ENCODE measurements at places on chromosomes 13 and 19.

GRCh38 chr19:39381910-39382611 lies 8.8 kb downstream of the PAF1 start:
- DNase-seq, result no peak

DNA sequence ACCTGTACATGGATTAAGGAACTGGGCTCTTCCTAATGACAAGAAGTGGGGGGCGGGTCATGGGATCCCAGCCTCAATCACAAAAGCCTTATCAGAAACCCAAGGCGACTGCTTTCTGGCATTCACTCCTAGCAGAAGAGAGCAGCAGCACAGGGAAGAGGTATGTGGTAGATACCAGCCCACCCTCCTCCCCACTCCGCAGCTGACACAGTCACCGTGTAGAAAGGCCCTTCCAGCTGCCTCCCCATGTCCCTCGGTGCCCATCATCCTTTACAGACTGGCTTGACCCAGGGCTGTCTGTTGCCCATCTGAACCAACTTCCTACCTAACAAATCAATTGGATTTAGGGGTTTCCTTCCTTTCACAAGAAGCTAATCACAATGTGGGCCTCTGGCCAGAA lies 3.1 kb upstream of the DHRS12 start:
- DNase-seq, result no peak

DNA sequence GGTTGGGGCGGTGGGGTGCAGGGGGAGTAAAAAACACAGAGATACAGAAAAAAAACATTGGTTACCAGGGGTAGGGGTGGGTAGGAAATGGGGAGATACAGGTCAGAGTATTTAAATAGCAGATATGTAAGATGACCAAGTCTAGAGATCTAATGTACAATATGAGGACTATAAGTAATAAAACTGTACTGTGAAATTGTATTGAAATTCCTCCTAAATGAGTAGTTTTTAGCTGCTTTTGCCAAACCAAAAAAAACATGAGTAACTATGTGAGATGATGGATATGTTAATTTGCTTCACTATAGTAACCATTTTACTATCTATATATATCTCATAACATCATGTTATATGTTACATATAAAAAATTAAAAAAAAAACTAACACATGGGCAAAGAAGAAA lies 29.6 kb downstream of the VWA8 start:
- no peak for DNase-seq

- no peak for DNase-seq
These were observed 51.9 kb downstream of the CELF5 start for GRCh38 chr19:3276341-3276799.

GRCh38 chr13:113536461-113537110 lies 46.1 kb upstream of the DCUN1D2 start:
- no peak for DNase-seq

GRCh38 chr13:20826843-20827560 lies 53.2 kb upstream of the EEF1AKMT1 start:
- no peak for DNase-seq

- DNase-seq, result peak; percentile 81
These were observed 2.9 kb upstream of the HOOK2 start for GRCh38 chr19:12778017-12778904.

DNA sequence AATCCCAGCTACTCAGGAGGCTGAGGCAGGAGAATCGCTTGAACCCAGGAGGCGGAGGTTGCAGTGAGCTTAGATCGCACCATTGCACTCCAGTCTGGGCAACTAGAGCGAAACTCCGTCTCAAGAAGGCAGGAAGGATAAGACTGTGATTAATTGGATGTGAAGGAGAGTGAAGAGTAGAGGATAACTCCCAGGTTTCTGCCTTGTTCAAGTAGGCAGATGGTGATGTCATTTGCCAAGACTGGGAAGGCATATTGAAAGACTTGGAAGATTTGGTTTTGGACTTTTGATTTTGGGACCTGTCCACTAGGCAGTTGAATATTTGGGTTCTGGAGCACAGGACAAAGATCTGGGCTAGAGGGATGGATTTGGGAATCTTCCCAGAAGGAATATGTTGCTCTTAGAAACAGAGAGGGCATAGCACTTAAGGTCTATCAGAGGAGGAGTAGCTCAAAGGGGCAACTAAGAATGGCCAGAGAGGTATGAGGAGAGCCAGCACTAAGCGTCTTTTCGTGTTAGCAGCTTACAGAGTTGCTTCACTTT lies 20.0 kb downstream of the GARRE1 start:
- no peak for DNase-seq

- DNase-seq, result no peak
These were observed 377.7 kb downstream of the KCNRG start for GRCh38 chr13:50392977-50393376.

DNA sequence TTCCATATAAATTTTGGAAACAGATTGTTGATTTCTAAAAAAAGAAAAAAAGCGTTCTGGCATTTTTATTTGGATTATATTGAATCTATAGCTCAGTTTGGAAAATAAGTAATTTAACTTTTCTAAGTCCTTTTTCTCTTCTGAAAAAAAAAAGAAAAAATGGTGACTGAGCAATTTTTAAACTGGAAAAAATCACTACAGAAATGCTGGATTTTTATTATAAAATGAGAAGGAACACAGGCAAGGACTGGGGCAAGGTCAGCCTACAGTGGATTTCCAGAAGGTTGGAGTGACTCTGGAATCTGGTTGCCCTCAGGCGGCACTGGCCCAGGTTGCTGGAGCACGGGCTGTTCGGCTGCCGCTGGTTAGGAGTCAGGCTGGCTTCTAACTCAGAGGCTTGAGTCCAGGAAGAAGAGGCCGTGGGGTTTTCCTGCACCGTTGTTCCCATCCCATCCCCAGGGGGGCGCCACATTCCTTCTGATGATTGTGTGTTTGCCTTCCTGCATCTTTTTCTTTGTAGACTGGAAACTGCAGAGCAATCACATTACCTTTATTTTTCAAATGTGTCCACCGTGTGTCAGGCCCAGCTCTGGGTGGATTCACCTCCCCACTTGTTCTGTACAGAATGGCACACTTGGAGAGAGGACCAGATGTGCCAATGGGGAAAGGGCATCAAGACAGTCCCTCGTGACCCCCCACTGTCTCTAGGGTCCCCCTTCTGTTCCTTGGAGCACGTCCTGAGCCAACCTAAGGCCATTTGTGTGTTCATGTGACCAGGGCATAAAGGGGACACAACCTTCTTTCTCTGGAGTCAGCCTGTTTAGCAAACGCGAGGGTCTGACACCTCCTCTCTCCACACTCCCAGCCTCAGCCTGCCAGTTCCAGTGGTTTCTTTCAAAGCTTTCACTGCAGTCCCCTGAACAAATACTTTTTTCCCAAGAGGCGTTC lies 44.5 kb upstream of the GTF3A start:
- no peak for DNase-seq

DNA sequence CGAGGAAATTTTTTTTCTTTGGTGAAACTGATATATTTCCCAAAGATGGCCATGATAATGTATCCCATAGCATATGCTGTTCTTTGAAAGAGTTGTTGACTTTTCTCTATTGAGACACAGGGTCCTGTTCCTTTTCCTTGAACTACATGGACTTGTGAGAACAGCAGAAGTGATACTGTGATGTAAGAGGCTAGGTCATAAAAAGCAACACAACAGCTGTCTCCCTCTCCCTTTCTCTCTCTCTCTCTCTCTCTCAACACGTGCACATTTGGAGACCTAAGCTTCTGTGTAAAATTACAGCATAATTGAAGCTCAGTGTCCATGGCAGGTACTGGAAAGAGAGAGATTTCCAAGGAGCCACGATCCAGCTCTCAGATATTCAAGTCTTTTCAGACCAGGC lies 1712.4 kb downstream of the EFNB2 start:
- no peak for DNase-seq

GRCh38 chr13:34417896-34418295 lies 524.2 kb upstream of the NBEA start:
- DNase-seq, result no peak

GRCh38 chr13:100506600-100507422 lies 81.8 kb downstream of the GGACT start:
- DNase-seq, result no peak

DNA sequence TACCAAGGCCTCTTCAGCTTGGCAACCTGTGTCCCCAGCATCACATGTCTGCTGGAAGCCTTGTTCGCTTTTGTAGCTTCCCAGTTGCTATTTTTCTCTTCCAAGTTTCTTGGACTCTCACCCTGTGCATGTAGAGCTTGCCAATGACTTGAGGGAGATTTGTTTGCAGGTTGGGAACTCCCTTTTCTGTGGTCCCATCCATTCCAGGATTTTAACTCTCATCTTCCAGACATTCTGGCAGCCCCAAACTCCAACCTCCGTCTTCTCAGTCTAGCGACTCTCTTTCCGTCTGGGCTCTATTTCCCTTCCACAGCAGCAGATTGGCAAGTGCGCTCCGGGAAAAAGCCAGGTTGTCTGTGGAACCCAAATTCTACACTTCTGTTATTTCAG lies 9.0 kb downstream of the PLAUR start:
- DNase-seq, result no peak

GRCh38 chr13:53150568-53150967 lies 122.0 kb downstream of the OLFM4 start:
- DNase-seq, result no peak
